Renal pelvis (tissue), 12 donors: ENCODE measurements at places on chromosomes 2 and 18. TPM values are rescaled to one million over a fixed set of nuclear protein-coding genes. Genes with fewer than 3 reads are reported as not detected.

DNA sequence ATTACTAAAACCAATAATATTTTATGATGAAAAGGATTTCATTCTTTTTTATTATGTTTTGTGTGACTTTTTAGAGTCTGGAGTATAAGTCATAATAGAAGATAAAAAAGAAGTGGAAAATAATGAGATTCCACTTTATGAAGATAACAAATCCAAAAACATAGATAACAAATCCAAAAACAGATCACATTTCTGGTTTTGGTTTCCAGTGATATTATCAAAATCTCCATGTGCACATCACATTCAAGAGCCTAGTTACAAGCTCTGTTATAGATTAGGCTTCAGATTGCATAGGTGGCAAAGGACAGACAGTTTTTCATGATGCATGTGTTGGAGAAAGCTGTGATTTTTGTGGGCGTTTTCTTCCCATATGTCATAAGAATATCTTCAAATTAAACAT, 648.2 kb downstream of the STK39 start:
- DNase-seq = no peak

GRCh38 chr18:22048221-22048620, 121.2 kb upstream of the GATA6 start:
- DNase-seq = no peak

GRCh38 chr2:109206569-109207146, 77.7 kb downstream of the SH3RF3 start:
- no peak for DNase-seq

Gene FTCDNL1
- 1.5 TPM for polyA plus RNA-seq

Gene WNT10A
- polyA plus RNA-seq = 1.6 TPM

Gene TNS1
- 75.9 TPM for polyA plus RNA-seq

GRCh38 chr18:9380621-9381395, 46.2 kb downstream of the TWSG1 start:
- DNase-seq = peak; percentile 48

DNA sequence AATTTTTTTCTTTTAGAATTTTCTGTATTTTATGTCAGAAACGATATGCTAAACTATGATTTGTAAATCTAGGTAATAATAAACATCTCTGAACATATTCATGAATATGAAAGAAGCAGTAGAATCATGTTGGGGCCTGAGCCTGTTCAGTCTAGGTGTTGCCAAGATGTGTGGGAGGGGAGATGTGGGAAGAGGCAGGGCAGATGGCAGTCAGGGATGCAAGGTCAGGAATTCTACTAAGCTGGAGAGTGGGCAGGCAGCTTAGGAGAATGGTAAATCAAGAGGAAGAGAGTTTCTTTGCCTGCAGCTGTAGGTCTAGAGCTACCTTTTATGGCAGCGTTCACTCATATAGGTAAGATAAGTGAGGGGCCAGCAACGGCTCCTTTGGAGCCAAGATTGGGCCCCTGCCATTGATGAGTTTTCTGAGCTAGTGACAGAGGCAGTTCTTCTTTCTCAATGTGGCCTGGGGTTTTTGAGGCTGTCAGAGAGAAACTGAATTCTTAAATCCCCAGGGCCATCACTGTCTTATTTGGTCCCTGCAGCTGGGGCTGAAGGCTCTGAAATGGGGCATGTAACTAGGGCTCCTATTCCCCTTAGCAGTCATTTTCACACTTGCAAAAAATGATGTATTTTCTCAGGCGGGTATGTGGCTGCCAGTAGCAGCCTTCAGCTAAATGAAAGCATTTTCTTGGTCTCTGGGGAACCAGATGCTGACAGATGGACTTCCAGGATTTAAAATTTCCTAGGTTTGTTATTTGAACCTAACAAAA, 232.8 kb downstream of the PIK3C3 start:
- no peak for DNase-seq

DNA sequence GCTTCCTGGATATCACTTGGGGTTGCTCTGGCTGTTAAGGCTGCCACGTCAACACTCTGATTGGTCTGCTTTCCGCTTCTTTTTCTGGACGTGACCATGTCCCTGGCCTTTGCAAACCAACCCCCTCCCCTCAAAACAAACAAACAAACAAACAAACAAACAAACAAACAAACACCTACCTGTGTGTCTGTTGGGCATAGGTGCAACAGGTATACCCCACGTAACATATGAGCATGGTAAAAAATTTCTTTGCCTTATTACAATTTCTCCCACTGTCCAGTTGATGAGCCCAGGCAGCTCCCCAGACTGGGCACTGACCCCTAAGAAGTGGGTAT, 80.6 kb downstream of the ADD2 start:
- no peak for DNase-seq

GRCh38 chr2:75079575-75079974, 119.7 kb downstream of the TACR1 start:
- no peak for DNase-seq

Gene TXNDC2
- 0.31 TPM for polyA plus RNA-seq

GRCh38 chr2:15672961-15673918, 81.6 kb downstream of the DDX1 start:
- DNase-seq = no peak

- DNase-seq = no peak
Measured at GRCh38 chr18:36903215-36903928, 74.4 kb downstream of the KIAA1328 start.

- DNase-seq = no peak
Measured at GRCh38 chr2:213232649-213233437, 51.4 kb upstream of the SPAG16 start.

GRCh38 chr2:48902521-48902920, 147.0 kb upstream of the LHCGR start:
- no peak for DNase-seq

GRCh38 chr2:45938649-45939511, 287.4 kb downstream of the PRKCE start:
- DNase-seq = peak; percentile 83

Gene CHST10
- 20.6 TPM for polyA plus RNA-seq

DNA sequence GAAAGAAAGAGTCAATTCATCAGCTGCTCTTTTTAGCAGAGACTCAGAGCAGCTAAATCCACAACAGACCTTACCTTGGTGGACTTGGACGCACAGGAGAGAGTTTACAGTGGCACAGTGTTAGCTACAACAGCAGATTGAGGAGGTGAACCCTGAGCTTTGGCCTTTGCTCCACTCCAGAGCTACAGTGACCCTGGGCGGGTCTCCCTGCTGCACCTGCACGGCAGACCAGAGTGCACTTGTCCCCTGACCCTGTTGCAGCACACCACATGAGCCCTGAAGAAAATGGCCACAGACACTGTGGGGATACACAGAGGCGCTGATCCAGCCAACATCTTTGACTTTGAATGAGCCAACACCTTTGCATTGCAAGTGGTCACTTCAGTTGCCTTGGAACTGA, 11.0 kb downstream of the SLC19A3 start:
- DNase-seq = no peak

DNA sequence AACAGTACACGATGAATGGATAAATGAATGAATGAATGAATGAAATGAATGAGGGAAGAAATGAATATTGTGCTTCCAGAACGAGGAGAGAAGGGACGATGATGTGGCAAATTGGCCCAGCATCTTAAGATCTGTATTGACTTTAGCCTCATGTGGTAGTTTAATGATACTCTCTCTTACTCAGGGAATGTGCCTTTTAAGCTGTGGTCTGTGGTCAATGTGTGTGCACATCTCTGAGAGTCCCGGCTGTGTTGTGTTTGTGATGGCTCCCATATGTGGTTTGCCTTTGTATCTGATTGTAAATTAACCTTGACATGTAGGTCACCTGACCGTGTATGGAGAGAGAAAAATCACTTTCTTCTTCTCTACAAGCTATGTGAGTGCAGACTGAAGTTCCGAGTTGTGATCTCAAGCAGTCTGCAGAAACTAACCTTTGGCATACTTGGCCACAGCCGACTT, 91.2 kb downstream of the NEDD4L start:
- no peak for DNase-seq

GRCh38 chr2:19312949-19313348, 45.5 kb downstream of the OSR1 start:
- no peak for DNase-seq

DNA sequence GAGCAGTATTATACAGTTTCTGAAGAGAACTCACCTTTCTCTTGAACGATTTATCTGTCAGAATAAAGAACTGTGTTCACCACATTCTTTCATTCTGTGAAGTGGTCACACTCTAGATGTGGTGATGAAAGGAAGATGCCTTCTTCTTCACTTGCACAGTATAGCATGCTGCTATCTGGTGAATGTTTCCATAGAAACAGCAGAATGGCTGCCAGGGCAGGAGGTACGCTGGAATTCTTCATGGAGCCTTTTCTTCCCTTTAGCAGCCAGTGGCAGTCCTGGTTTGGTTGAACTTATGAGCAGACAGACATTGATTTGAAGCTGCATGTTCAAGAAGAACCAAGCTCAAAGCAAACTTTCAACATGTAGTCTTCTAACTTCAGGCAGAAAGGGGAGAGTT, 1157.9 kb upstream of the LRRTM1 start:
- no peak for DNase-seq

Gene CNTNAP5
- polyA plus RNA-seq = not detected

DNA sequence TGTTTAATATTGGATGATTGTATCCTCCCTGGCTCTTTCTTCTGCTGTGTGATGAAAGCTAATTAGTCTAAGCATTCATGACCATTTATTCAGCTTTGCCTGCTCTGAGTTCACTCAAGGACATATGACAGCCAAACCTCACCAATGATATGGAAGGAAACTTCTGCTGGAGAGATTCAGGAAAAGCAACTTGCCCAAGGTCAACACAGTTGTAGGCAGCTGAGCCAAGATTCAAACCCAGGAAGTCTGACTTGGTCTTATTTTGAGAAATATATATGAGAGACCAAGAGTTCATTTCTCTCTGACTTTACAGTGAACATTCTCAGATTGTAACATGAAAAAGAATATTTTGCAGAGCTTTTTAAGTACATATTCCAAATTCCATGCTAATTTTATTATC, 1588.5 kb upstream of the PIK3C3 start:
- DNase-seq = no peak

Gene CNGA3
- polyA plus RNA-seq = not detected

DNA sequence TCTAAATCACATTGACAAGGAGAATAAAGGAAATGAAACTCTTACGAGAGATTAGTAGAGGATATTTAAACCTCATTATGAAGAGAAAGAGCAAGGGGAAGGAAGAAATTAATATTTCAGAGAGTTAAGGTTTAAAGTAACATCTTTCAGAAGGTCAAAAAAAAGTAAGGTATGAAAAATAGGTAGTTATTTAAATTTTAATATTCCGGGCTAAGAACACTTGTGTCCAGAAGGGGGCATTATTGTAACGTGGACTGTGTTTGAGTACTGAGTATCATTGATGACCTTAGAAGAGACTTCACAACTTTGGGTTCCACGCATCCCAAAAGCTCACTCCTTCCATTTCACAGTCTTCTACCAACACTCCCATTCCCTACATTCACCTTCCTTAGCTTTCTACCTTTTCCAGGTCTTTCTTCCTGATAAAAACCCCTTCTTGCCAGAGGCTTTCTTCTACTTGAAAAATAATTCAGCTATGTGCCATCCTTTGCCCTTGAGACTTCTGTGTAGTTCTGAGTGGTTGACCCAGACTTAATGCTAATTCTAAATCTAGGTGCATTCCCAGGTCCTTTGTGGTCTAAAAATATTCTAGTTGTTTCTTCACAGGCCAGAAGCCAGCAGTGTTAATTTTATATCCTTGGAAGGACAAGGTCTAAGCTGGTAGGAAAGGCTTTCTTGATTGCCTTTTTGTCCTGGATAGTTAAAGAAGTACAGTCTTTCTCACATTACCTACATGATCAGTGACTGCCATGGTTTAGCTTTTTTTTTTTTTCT, 16.5 kb downstream of the DYNC1I2 start:
- DNase-seq = no peak

Gene IL37
- not detected for polyA plus RNA-seq

DNA sequence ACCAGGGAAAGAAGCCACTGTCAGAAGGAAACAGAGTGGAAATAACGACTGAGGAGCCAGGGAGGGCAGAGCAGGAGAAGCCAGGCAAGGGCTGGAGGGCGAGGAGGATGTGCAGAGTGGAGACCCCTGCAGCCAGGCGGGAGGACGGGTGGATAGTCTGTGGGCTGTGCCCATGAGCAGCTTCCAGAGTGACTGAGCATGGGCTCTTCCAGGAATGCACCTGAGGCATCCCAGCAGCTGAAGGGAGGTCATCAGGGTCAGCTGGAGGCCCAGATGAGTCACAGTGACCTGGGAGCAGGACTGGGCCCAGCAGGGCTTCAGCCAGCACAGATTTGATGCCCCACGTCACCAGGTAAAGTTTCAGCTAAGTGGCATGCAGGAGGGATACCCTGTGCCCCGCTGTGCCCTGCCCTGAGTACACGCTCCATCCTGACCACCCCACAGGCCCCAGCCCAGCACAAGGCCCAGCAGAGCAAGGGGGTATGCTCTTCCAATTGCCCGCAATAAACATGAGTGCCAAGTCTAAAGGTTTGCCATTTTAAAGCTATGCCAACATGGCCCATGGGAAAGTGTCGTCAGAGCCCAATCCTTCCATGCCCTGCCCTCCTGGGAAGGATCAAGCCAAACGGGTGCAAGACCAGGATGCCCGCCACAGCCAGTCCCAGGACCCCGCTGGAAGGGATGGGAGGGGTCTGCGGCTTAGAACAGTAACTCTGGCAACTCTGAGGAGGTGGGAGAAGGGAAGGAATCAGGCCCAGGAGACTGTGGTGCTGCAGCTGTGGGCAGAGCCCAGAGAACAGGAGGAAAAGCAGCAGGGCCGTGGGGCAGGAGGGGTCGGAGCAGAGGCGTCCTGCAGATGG, 85.7 kb downstream of the SEPTIN10 start:
- DNase-seq = no peak

Gene BAZ2B
- polyA plus RNA-seq = 77.0 TPM

GRCh38 chr2:217950401-217950871, 52.4 kb downstream of the TNS1 start:
- no peak for DNase-seq

- no peak for DNase-seq
Measured at GRCh38 chr2:238938003-238938400, 90.1 kb downstream of the TWIST2 start.

GRCh38 chr2:181742922-181743722, 62.8 kb upstream of the NEUROD1 start:
- DNase-seq = peak; percentile 59

Gene GPR55
- 0.18 TPM for polyA plus RNA-seq

DNA sequence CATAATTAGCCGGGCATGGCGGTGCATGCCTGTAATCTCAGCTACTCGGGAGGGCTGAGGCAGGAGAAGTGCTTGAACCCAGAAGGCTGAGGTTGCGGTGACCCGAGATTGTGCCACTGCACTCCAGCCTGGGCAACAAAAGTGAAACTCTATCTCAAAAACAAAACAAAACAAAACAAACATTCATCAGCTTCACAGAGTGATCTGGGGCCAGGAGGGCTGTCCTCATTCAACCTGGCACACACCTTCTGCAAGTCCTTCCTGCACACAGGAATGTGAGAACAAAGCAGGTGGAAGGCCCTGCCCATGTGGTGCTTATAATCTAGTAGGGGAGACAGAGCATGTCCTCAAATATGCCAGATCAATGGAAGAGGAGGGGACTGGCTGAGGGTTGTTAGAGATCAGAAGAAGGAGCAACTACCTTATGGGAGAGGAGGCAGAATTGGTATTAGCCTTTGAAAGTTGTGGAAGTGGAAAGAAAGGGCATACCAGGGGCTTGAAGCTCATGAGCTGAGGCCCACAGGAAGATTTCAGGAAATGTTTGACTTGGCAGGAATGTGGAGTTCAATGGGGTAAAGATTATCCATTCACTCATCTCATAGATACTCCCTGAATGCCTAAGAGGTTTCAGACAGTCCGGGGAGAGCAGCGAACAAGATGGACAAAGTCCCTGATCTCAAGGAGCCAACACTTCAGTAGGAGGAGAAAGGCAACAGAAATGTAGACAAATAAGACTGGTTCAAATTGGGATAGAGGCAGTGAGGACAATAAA, 155.3 kb upstream of the SIX3 start:
- DNase-seq = no peak

GRCh38 chr2:173981520-173981919, 16.3 kb upstream of the SP3 start:
- DNase-seq = no peak

Gene ARHGAP28
- polyA plus RNA-seq = 66.7 TPM

Gene SATB2
- polyA plus RNA-seq = 18.9 TPM
